Muscle of back (tissue), 13 donors: ENCODE measurements at places on chromosomes 16 and 17.

DNA sequence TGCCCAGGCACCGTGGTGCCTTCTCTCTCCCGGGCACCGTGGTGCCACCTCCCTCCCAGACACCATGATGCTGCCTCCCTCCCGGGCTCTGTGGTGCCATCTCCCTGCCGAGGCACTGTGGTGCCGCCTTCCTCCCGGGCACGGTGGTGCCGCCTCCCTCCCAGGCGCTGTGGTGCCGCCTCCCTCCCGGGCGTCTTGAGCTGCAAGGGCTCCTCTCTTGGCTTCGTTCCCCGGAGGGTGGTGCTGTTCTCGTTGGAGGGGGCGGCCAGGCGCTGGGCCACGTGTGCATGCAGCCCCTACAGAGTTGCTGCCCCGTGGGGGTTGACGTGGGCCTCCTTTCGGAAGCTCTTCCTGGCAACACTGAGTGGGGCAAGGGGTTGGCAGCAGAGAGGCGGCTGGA lies 8.2 kb downstream of the CENPX start:
- DNase-seq = no peak

DNA sequence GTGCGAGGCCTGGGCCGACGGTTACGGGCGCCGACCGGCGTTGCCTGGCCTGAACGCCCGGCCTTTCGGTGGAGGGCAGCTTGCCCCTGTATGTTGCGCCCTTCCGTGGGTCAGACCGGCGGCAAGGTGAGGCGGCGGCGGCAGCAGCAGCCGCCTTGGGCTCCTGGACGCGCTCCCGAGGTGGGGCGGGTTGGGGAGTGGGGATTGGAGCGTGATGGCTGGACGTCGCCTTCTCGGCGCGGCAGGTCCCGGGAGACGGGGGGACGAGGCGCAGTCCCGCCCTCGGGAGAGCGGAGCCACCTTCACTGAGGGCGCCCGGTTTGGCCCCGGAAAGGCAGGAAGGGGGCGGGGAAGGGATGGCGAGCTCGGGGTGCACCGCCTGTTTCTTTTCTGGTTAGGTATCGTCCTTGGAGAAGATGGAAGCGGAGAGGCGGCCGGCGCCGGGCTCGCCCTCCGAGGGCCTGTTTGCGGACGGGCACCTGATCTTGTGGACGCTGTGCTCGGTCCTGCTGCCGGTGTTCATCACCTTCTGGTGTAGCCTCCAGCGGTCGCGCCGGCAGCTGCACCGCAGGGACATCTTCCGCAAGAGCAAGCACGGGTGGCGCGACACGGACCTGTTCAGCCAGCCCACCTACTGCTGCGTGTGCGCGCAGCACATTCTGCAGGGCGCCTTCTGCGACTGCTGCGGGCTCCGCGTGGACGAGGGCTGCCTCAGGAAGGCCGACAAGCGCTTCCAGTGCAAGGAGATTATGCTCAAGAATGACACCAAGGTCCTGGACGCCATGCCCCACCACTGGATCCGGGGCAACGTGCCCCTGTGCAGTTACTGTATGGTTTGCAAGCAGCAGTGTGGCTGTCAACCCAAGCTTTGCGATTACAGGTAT lies 671 bp downstream of the DGKE start:
- DNase-seq = peak; percentile 27

DNA sequence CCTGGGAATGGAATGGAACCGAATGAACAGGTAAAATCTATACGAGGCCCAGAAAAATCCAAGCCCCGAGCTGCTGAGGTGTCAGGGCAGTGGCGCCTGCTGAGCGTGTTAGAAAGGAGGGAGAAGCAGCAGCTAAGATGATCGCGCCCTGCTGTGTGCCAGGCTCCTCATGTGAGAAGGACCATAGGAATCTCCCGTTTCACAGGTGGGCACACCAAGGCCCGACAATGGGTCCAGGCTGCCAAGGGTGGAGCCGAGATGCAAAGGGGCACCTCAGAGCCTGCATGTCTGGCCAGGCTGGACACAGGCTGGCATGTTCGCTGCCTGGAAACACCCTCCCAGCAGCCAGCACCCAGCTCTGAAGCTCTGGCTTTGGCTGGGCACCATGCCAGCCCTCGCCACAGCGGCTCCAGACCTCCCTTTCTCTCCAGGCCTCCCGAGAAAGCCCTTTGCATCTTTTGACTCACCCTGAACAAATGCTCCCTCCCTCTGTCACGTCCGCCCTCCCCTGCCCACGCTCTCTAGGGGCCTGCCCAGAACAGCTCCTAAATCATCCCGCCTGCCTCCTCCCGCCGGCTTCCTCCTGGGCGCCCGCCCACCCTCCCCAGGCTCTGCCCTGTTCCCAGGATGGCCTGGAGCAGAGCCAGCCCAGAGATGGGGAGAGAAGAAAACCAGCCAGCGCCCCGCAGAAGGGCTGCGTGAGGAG lies 217.8 kb upstream of the GSE1 start:
- peak; percentile 59 for DNase-seq

GRCh38 chr16:75228143-75228976 lies 9.6 kb downstream of the CTRB1 start:
- no peak for DNase-seq

- DNase-seq = no peak
These were observed 3.8 kb upstream of the CD7 start for GRCh38 chr17:82320956-82321927.

GRCh38 chr16:79069121-79069520 lies 531.4 kb downstream of the MAF start:
- DNase-seq = no peak

GRCh38 chr16:74888232-74888862 lies 96.6 kb downstream of the WDR59 start:
- no peak for DNase-seq
